Activated CD4-positive, alpha-beta memory T cell treated with anti-CD3 and anti-CD28 coated beads for 36 hours (primary cell): ENCODE measurements at places on chromosomes 2 and 18. TPM values are rescaled to one million over a fixed set of nuclear protein-coding genes. Genes with fewer than 3 reads are reported as not detected.

DNA sequence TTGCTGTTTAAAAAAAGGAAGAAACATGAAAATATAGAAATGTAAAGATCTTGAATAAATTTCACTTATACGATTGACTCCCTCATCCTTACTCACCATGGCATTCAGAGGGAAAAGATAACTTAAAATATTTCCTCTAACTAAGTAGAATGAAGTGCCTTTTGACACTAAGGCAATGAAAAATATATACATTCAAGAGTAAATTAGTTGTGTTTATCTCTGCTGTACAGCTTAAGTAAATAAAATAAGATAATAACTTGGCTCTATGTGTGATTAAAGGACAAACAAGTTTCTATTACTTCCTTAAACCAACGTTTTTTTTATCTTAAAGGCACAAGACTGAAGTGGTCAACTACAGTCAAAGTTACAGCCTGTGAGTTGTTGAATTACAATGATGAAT, 142.3 kb upstream of the LRRTM4 start:
- no peak for DNase-seq

GRCh38 chr2:185202381-185202780, 536.2 kb upstream of the FSIP2 start:
- no peak for DNase-seq

DNA sequence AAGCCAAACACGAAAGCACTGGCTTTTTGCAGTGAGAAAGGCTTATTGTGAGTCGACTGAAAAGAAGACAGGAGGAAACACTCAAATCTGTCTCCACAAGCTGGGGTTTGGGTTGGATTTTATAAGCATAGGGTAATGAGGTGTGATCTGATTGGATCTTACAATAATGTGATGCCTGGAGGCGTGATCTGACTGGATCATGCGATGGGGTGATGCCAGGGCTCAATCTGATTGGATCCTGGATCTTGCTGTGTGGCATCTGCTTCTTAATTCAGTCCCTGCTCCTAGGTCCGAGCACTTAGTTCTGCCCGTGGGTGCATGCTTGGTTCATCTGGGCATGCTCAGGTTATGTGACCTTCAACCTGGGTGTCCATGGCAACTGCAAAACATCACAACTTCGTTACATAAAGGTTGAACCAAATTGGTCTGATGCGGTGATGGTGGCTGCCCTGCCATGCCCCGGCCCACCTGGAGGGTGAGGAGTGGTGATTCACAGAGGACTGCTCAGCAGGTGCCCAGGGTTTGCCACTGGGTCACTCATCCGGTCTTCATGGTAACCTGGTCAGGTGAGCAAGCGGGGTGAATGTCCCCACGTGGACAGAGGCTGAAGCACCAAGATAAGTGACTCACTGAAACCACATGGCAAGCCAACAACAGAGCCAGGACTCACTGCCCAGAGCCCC, 111.0 kb downstream of the KCNF1 start:
- DNase-seq: no peak

CNDP1 gene
- total RNA-seq: not detected

DNA sequence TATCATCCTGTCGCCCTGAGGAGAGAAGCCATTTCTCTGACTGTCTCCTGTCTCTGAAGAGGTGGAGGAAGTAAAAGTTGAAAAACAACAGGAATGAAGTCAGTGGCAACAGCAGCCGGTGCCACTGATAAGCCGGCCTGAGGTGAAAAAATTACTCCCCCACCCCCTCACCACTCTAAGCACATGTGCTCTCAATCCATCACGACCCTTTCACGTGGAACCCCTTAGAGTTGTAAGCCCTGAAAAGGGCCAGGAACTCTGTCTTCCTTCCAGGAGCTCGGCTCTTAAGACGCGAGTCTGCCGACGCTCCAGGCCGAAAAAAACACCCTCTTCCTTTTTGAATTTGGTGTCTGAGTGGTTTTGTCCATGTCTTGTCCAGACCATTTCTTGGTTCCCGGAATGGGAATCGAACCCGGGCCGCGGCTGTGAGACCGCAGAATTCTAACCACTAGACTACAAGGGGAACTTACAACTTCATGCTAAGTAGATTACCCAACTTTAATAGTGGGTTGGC, 40.7 kb upstream of the TRIM43 start:
- DNase-seq: no peak

DNA sequence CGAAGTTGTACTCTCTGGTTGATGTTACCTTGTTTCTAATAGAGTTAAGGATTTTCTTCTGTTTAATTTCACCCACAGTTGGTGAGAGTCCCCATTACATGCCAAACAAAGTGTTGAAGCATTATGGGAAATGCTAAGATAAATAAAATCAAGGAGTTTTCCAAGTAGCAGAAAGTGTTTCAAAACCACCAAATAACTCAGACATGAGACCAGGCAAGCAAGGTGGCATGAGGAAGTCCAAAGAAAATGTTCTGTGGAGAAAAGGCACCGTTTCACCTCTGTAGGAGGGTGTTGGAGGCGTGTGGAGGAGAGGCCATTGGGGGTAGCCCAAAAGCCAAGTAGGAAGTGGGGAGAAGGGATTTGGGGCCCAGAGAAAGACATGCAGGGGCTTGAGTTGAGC, 8.7 kb downstream of the CFAP221 start:
- no peak for DNase-seq
